GM20000 (cell line): ENCODE measurements at places on chromosomes 13 and 19.

DNA sequence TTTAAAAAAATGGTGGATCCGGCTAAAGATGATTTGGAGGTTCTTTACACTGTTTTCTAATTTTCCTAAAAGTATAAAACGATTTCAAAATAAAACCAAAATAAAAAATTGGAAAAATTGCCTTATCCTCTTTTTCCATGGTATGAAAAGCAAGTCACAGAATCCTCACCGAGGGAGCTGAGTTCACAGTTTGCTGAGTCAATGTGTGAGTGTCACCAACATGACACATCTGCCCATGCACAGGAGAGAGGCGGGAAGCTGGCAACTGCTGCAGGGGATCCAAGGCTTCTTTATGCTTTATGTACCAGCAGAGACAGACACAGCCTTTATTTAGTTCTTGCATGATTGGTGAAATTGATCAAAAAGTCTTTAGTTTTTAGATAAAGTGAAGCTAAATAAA lies 157.8 kb downstream of the TNFSF13B start:
- no peak for DNase-seq

DNA sequence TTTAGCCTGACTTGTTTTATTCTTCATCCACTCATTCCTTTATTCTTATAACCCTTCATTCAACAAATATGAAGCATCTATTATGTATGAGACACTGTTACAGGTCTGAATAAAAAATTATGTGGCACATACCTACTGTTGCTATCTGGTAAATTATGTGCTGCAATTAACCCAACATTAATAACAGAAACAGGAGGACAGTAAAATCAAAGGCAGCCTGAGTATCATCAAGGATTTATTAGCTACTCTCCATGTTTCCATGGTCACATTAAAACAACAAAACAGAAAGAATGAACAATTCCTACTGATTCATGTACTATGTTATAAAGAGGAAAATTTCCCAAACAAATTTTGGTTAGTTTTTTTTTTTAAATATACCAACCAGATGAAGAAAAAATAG lies 43.9 kb downstream of the RAP2A start:
- no peak for DNase-seq

DNA sequence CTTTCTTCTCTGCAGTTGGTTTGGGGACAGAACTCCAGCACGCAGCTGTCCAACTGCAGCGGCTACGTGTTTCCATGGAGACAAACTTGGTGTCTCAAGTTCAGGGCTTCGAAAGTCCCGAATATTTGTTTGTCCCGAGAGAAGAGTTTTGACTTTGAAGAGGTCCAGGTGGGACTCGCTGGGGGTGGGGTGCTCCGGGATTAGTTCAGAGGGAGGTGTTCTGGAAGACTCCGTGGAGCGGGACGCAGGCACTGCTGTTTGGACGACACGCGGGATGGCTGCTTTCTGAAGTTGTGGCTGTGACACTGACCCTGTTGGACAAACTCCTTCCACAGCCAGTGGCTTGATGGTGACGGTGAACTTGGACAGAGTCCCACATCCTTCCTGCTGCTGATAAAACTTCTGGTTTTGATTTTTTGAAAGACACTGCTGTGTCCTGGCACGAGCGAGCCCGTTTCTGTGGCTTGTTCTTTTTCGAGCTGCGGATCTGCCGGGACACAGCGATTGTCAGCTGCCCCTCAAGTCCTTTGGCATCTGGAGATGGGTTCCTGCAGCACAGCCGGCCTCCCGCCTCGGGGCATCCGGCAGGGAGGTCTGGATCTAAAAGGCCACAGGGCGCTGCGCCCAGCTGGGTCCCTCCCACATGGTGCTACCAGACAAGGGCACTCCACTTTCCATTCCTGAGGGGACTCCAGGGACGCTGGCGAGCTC lies 15.9 kb upstream of the RANBP3 start:
- DNase-seq = no peak

- no peak for DNase-seq
Observed at GRCh38 chr13:38967446-38967845, 23.2 kb downstream of the STOML3 start.

DNA sequence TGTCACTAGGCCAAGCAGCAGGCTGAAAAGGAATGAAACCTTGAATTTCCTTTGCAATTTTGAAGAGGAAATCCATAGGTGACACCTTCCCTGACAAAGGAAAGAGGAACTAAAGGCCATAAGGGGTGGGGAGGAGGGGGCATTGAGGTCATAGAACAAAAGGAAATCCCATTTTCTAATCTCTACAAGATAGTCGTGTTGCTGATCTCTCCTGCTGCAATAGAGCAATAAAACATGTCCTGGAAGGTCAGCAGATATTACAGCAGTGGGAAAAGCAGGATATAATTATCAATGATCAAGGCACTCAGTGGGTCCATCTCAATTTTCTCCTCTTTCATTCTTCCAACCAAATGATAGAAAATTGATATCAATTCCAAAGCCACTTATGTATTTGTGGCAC lies 20.3 kb upstream of the RAP2A start:
- no peak for DNase-seq

- no peak for DNase-seq
Observed at GRCh38 chr19:17107546-17108452, 32.2 kb downstream of the MYO9B start.

GRCh38 chr19:24033963-24034342 lies 53.0 kb upstream of the ZNF254 start:
- DNase-seq = peak; percentile 47

GRCh38 chr13:35514061-35514477 lies 37.6 kb upstream of the MAB21L1 start:
- DNase-seq = no peak
